ENCODE measurements at places on chromosomes 12 and 14. TPM values are rescaled to one million over a fixed set of nuclear protein-coding genes. Genes with fewer than 3 reads are reported as not detected.

- no peaks in the 10 kb centered on the region for H3K4me1 ChIP-seq
- no peak overlapping the region for H3K27ac ChIP-seq
- H3K27me3 ChIP-seq: no peaks in the 10 kb centered on the region
- no peak overlapping the region for H3K4me3 ChIP-seq
These were observed 57.9 kb downstream of the SLC17A8 start for GRCh38 chr12:100414739-100415138.

DNA sequence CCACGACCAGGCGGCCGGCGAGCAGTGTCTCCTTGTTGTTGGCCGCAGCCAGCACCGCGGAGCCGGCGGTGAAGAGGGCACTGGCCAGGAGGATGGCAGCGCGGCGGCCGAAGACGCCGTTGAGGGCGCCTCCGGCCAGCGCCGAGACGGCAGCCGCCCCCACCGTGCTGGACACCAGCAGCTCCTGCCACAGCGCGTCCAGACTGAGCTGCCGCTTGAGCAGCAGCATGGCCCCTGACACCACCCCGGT lies 691 bp downstream of the SLC2A13 start:
- peak overlapping the region; percentile 62 for H3K4me3 ChIP-seq
- H3K4me1 ChIP-seq: peaks cover 2% of the 10 kb centered on the region
- DNase-seq: no peak
- H3K27me3 ChIP-seq: peaks cover 7% of the 10 kb centered on the region
- no peaks in the 10 kb centered on the region for H3K36me3 ChIP-seq

GRCh38 chr14:51189600-51190376 lies 50.3 kb upstream of the TMX1 start:
- no peaks in the 10 kb centered on the region for H3K27me3 ChIP-seq
- no peak overlapping the region for H3K4me3 ChIP-seq
- H3K27ac ChIP-seq: no peak overlapping the region
- no peak for DNase-seq
- H3K36me3 ChIP-seq: no peaks in the 10 kb centered on the region
- no peaks in the 10 kb centered on the region for H3K4me1 ChIP-seq

The DICER1 gene
- polyA plus RNA-seq: 11.9 TPM

- no peaks in the 10 kb centered on the region for H3K27me3 ChIP-seq
- no peak overlapping the region for H3K27ac ChIP-seq
- no peak overlapping the region for H3K4me3 ChIP-seq
- H3K36me3 ChIP-seq: no peaks in the 10 kb centered on the region
These were observed 43.7 kb downstream of the PPP1R13B start for GRCh38 chr14:103803661-103804060.

DNA sequence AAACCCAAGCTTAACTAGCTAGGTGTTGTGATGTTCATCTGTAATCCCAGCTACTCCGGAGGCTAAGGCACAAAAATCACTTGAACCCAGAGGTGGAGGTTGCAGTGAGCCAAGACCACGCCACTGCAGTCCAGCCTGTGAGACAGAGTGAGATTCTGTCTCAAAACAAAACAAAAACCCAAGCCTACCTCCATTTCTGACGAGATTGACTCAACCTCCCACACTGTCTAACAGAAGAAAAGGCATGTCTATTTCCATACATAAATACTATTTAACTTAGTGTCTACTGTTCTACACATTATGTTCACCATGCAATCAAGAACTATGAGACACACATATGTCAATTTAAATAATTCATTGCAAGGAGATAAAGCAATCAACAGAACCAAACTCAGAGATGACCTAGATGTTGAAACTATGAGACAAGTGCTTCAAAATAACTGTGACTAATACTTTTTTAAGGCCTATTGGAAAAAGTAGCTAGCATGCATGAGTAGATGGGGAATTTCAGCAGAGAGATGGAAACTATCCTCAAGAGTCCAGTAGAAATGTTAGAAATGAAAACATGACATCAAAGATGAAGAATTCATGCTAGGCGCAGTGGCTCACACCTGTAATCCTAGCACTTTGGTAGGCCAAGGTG lies 75.9 kb upstream of the DHRS4 start:
- H3K27me3 ChIP-seq: no peaks in the 10 kb centered on the region
- no peak overlapping the region for H3K27ac ChIP-seq
- H3K4me1 ChIP-seq: no peaks in the 10 kb centered on the region

- no peak overlapping the region for H3K27ac ChIP-seq
- no peaks in the 10 kb centered on the region for H3K27me3 ChIP-seq
- no peak for DNase-seq
- no peaks in the 10 kb centered on the region for H3K36me3 ChIP-seq
These were observed 162.2 kb upstream of the ALG10B start for GRCh38 chr12:38154096-38155019.

DNA sequence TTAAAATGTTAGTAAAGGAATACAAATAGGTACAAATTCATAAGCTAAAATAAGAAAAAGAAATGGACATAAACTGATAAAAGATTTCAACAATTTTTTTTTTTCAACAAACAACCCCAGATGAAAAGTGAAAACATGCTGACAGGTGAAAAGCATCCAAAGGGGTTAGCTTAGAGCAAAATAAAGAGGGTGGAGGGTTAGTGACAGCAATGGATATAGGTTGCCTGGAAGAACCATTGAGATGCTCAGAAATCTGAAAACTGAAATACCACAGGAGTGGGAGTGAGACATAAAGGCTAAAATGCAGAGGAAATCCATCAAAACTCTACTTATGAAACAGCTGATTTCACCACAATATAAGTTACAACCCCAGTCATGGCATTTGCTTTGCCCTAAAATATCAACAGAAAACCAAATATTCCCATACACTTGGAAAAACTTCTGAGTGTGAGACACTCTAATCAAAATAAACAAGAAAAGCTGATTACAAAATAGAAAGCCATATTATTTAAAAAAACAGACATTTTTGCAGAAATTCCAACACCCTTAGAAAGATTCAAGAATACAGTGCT lies 136.3 kb upstream of the PLEKHG7 start:
- H3K27ac ChIP-seq: no peak overlapping the region
- no peaks in the 10 kb centered on the region for H3K27me3 ChIP-seq
- no peaks in the 10 kb centered on the region for H3K36me3 ChIP-seq
- peaks cover 4% of the 10 kb centered on the region for H3K4me1 ChIP-seq
- no peak overlapping the region for H3K4me3 ChIP-seq
- no peak for DNase-seq

The NANOG gene
- 31.1 TPM for polyA plus RNA-seq

DNA sequence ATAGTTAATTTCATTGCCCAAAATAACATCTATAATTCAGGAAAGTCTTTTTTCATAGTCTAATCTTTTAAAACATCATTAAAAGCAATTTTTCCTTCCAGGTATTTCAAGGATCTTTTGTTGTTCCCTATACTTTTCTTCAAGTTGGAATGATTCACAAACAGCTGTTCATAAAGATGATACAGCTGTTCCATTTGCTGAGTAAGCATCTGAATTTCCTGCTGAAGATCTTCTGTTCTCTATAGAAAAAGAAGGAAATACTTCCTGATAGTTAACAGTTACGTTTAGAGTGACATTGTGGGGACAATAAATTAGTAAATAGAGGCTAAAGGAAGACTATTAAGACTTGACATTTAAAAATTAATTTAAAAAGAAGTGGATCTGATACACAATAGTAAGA lies 30.3 kb upstream of the ESR2 start:
- no peaks in the 10 kb centered on the region for H3K4me1 ChIP-seq
- H3K4me3 ChIP-seq: no peak overlapping the region
- H3K36me3 ChIP-seq: no peaks in the 10 kb centered on the region
- DNase-seq: no peak

DNA sequence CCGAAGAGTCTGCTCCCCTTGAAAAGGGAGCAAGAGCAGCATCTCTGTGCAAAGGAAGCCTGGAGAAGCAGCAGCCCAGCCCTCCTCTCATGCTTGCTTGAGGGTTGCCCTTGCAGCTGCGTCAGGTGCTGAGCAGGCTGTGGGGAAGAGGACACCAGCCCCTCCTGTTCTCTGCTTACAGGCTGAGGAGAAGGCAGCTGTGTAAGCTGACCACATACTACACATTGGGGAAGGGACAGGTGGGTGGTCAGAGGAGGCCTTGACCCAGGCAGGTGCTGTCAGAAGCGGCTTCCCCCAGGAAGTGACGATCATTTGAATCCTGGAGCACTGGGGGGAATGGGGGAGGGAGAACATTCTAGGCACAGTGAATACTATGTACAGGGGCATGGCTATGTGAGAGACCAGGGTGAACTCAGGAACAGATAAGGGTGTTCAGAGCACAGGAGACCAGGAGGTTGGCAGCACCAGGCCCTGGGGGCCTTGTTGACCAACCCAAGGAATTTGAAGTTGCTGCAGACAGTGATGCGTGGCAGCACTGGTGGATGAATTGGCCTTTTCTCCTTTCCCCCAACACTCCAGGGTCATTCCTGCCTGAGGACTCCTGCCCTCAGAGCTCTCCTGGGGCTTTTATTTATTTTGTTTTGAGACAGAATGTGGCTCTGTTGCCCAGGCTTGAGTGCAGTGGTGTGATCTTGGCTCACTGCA lies 2.7 kb upstream of the KLC1 start:
- DNase-seq: no peak
- peaks cover 15% of the 10 kb centered on the region for H3K4me1 ChIP-seq
- no peak overlapping the region for H3K27ac ChIP-seq
- no peaks in the 10 kb centered on the region for H3K36me3 ChIP-seq
- H3K4me3 ChIP-seq: no peak overlapping the region

- no peaks in the 10 kb centered on the region for H3K36me3 ChIP-seq
- peaks cover 27% of the 10 kb centered on the region for H3K4me1 ChIP-seq
- H3K27ac ChIP-seq: no peak overlapping the region
- DNase-seq: no peak
- no peaks in the 10 kb centered on the region for H3K27me3 ChIP-seq
These were observed 218.4 kb downstream of the KTN1 start for GRCh38 chr14:55798406-55798805.

- no peaks in the 10 kb centered on the region for H3K36me3 ChIP-seq
- H3K27me3 ChIP-seq: no peaks in the 10 kb centered on the region
- no peak for DNase-seq
These were observed 65.5 kb downstream of the SAMD4A start for GRCh38 chr14:54632452-54632851.

DNA sequence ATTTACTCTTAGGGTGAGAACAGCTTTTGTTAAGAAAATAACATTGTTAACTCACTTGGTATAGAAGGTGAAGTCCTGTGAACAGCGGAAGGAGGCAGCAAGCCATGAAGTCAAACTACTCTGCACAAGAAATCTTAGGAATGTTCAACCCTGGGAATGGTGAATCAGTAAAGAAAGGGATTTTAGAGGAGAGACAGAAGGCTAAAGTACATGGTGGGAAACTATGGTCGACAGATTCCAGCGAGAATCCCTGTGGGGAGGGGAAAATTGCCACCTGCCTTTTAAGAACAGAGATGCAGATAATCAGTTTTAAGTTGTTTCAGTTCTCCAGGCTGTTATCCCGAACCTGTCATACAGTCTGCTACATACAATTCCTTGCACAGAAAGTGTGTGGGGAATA lies 63.2 kb upstream of the PTPRR start:
- H3K27ac ChIP-seq: no peak overlapping the region
- no peak for DNase-seq
- H3K4me1 ChIP-seq: no peaks in the 10 kb centered on the region
- no peak overlapping the region for H3K4me3 ChIP-seq
- H3K36me3 ChIP-seq: no peaks in the 10 kb centered on the region

- no peak overlapping the region for H3K4me3 ChIP-seq
- DNase-seq: no peak
- H3K27ac ChIP-seq: no peak overlapping the region
- H3K36me3 ChIP-seq: peaks cover 10% of the 10 kb centered on the region
- no peaks in the 10 kb centered on the region for H3K4me1 ChIP-seq
- H3K27me3 ChIP-seq: no peaks in the 10 kb centered on the region
These were observed 20.9 kb downstream of the MTA1 start for GRCh38 chr14:105440554-105440900.

DNA sequence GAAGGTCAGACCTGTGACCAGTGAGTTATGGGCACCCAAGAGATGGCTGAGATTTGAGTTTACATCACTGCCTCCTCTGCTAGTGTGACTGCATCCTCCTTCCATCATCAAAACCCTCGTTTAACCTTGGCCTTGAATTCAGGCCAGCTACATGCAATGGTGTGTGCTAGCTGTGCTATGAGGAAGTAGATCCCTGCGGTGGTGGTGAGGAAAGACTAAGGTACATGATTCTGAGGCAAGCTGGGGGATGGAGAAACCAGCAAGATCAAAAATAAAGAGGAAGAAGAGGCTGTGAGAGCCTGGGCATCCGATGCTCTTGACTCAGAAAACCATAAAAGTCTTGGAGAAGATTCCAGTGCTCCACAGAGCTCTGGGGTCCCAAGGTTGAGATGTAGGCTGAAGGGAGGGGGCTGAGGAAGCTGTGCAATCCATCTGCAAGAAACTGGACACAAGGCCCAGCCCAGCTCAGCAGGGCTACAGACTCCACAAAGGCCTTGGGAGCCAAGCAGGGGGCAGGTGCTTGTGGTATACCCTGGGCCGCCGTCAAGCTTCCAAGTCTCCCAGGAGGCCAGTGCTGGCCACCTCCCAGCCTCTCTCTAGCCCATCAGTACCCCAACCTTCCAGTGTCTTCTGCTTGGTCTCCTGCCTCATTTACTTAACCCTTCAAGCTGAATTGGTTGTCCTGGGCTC lies 774.8 kb downstream of the VRK1 start:
- H3K4me1 ChIP-seq: peaks cover 4% of the 10 kb centered on the region
- no peaks in the 10 kb centered on the region for H3K27me3 ChIP-seq
- H3K27ac ChIP-seq: no peak overlapping the region
- DNase-seq: no peak

DNA sequence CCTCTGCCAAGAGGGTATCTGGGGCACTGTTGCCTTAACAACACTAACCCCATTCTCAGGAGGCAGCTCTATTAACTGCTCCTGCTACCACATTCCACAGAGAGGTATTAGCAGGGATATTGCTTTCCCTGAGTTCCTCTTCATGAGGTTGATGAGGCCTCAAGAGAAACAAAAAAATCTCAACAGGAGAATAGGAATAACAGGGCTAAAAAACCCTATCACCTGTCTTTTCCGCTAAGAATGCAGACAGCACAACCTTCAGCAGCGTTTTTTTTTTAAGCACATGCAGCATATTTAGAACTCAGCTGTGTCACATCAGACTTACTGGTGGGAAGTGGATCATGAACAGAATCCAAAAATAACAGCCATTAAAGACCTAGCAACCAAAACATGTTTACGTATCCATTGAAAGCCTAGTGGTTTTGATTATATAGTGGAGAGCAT lies 29.2 kb downstream of the ATF7 start:
- H3K4me1 ChIP-seq: peaks cover under 1% of the 10 kb centered on the region
- DNase-seq: no peak
- no peak overlapping the region for H3K4me3 ChIP-seq
- H3K27me3 ChIP-seq: no peaks in the 10 kb centered on the region

The IL26 gene
- polyA plus RNA-seq: not detected

The RERGL gene
- not detected for polyA plus RNA-seq

The RFX4 gene
- polyA plus RNA-seq: 0.05 TPM

The PAX9 gene
- polyA plus RNA-seq: 0.05 TPM

GRCh38 chr14:53526200-53526599 lies 373.1 kb upstream of the DDHD1 start:
- no peaks in the 10 kb centered on the region for H3K36me3 ChIP-seq
- no peak overlapping the region for H3K27ac ChIP-seq
- no peak for DNase-seq
- H3K4me1 ChIP-seq: no peaks in the 10 kb centered on the region

GRCh38 chr14:100263141-100263540 lies 24.2 kb downstream of the YY1 start:
- H3K27me3 ChIP-seq: no peaks in the 10 kb centered on the region
- no peaks in the 10 kb centered on the region for H3K4me1 ChIP-seq
- no peak for DNase-seq
- peaks cover 9% of the 10 kb centered on the region for H3K36me3 ChIP-seq
- no peak overlapping the region for H3K27ac ChIP-seq

All from H1 (cell line).